ENCODE measurements at places on chromosomes 16 and 17.

DNA sequence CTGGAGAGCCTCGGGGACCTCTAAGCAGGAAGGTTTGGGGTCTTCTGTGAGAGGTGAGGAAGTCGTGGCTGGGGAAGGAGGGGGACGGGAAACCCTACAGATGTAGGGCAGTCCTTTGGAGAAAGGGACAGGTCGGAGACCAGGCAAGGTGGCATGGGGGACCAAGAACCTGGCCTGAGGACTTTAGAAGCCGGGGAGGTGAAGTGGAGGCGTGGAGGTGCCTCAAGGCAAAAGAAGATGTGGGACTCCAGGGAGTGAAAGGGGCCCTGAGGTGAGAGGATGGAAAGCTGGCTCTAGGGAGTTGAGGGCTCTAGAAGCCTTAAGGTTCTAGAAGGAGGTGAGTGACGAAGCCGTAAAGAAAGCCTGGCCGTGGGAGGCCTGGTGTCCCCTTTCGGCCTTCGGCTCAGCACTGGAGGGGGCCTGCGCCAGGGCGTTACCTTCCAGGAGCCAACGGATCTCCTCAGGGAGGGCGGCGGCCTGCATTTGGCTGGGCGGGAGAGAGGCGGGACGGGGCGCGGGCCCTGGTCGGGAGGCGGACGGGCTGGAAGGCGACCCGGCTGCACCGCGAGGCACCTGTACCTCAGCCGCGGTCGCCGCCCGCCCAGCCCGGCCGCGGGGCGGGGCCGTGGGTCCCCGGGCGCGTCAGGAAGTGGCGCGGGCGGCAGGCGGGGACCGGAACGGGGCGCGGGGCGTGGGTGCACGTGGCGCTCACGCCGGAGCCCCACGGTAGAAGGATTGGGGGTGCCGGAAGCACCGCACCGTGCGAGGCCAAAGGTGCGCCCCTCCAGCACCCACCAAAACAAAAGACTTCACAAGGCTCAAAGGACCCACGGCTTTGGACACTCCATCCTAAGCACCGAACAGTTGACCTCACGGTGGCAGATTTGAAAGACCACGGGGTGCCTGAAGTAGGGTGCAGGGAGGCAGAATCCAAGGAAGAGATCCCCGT, at the start of gene SKAP1:
TSS of gene SKAP1 (minus strand) at position 577 of the 949 bp plus-strand sequence.
- peak; percentile 13 for DNase-seq
- no peaks in the 10 kb centered on the region for H3K4me1 ChIP-seq
- no peak within 1 kb of the TSS for H3K27ac ChIP-seq
- no peaks in the 10 kb centered on the region for H3K36me3 ChIP-seq

DNA sequence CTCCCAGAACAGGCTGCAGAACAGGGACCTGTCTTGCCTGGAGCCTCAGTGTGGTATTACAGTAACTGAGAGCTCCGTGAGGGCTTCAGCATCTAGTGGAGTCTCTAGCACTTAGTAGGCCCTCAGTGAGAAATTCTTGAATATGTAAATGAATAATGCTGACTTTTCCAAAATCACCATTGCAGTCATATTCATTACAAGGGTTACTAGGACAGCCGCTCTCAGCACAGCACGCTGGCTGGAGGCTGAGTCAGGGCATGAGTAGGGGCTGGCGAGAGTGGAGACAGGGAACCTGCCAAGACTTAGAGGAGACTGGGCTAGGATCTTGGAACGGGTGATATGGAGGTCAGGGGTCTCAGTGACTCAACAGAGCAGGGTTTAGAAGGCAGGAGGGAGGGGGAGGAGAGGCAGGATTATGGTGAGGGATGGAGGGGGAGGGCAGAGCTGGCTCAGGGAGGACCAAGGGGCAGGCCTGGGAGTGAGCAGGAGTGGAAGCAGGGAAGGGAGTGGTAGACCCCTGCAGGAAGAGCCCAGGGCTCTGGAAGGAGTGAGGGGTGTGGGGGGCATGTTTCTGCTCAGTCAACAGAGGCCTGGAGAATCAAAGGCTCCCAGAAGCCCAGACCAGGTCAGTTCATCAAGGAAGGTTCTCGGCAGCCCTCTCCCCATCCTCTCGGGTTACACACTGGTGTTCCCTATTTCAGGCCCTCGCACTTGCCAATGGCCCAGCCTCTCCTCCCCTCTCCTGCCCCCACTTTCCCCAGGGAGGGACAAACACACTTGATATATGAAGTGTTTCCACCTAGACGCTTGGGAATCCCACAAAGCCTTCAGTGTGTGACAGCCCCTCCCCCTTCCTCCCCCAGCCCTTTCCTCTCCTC, 42.3 kb downstream of the FZD2 start:
- no peak overlapping the region for H3K4me3 ChIP-seq
- H3K36me3 ChIP-seq = no peaks in the 10 kb centered on the region
- no peaks in the 10 kb centered on the region for H3K27me3 ChIP-seq
- H3K27ac ChIP-seq = peak overlapping the region; percentile 60

- no peaks in the 10 kb centered on the region for H3K27me3 ChIP-seq
- peak overlapping the region; percentile 97 for H3K27ac ChIP-seq
- no peak overlapping the region for H3K4me3 ChIP-seq
- H3K36me3 ChIP-seq = no peaks in the 10 kb centered on the region
- H3K4me1 ChIP-seq = peaks cover 86% of the 10 kb centered on the region
These were observed 289.4 kb downstream of the SEC14L1 start for GRCh38 chr17:77429969-77430752.

DNA sequence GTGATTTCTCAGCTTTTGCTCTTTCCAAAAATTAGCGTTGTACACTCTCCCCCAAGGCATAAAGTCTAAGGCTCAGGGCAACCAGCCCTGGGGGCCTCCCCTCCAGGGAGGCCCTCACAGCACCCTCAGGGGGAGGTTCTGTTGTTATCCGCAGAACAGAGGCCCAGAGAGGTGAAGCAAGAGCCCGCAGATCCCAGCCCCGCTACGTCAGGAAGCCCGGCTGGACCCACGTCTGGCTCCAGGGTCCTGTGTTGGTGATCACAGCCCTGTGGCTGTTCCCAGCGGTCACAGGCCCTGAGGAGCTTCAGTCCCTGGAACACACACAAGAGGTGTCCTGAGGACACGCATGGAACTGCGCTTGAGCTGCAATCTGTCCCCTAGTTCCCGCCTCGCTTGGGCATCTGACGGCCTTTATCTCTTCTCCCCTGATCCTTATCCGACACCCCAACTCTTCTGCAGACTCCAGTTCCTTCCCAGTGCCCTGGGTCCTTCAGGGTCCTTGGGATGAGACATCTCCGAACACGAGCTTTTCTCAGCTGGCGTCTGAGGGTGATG, 1.1 kb upstream of the ZG16B start:
- no peak for DNase-seq
- H3K36me3 ChIP-seq = no peaks in the 10 kb centered on the region
- H3K4me1 ChIP-seq = peaks cover 8% of the 10 kb centered on the region
- no peaks in the 10 kb centered on the region for H3K27me3 ChIP-seq
- H3K4me3 ChIP-seq = no peak overlapping the region
- no peak overlapping the region for H3K27ac ChIP-seq

GRCh38 chr17:40329839-40330794, 21.1 kb downstream of the RARA start:
- no peak overlapping the region for H3K4me3 ChIP-seq
- H3K27me3 ChIP-seq = no peaks in the 10 kb centered on the region
- DNase-seq = no peak
- no peak overlapping the region for H3K27ac ChIP-seq

DNA sequence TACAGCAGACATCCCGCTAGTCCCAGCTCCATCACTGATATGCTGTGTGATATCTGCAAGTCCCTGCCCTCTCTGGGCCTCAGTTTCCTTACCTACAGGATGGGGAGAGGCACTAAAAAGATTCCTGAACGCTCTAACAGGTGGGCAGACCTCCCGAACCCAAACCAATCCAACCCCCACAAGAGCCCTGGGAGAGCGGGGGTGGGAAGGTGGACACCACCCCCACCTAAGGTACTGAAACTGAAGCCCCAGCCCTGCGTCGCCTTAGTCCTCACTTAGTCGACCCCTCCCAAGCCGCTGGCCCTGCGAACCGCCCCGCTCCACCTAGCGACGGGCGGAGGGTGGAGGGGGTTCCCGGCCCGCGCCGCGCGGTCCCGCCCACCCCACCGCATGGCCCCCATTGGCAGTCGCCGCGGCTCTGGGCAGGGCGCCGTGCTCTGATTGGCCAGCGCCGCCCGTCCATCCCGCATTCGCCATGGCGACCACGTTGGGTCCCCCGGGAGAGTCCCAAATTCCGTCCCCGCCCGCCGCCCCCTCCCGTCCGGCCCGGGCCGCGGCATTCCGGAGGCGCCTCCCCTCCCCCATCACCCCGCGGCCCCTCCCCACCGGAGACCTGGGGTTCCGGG, 578 bp downstream of the CCDC102A start:
- peak overlapping the region; percentile 73 for H3K27ac ChIP-seq
- peaks cover 32% of the 10 kb centered on the region for H3K4me1 ChIP-seq

DNA sequence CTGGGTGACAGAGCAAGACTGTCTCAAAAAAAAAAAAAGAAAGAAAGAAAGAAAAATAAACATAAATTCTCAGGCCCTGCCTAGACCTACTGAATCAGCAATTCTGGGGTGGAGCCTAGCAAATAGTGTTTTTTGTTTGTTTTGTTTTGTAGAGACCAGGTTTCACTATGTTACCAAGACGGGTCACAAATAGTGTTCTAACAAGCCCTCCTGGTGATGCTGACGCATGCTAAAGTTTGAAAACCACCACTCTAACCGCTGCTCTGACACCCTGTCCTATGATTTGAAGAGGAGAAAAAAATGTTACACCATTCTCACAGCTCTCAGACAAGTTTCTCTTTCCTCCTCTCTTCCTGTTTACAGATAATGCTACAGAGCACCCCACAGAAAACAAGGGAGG, 1.5 kb downstream of the MRPL10 start:
- H3K4me1 ChIP-seq = peaks cover 9% of the 10 kb centered on the region
- no peaks in the 10 kb centered on the region for H3K27me3 ChIP-seq
- H3K36me3 ChIP-seq = no peaks in the 10 kb centered on the region
- H3K27ac ChIP-seq = peak overlapping the region; percentile 85
- H3K4me3 ChIP-seq = no peak overlapping the region
